ENCODE measurements at places on chromosomes 5 and 9. TPM values are rescaled to one million over a fixed set of nuclear protein-coding genes. Genes with fewer than 3 reads are reported as not detected.

GRCh38 chr9:123309611-123310010 lies 41.2 kb upstream of the STRBP start:
- H3K4me1 ChIP-seq = peaks cover 25% of the 10 kb centered on the region
- DNase-seq = no peak
- no peak overlapping the region for H3K4me3 ChIP-seq
- H3K27me3 ChIP-seq = no peaks in the 10 kb centered on the region

DNA sequence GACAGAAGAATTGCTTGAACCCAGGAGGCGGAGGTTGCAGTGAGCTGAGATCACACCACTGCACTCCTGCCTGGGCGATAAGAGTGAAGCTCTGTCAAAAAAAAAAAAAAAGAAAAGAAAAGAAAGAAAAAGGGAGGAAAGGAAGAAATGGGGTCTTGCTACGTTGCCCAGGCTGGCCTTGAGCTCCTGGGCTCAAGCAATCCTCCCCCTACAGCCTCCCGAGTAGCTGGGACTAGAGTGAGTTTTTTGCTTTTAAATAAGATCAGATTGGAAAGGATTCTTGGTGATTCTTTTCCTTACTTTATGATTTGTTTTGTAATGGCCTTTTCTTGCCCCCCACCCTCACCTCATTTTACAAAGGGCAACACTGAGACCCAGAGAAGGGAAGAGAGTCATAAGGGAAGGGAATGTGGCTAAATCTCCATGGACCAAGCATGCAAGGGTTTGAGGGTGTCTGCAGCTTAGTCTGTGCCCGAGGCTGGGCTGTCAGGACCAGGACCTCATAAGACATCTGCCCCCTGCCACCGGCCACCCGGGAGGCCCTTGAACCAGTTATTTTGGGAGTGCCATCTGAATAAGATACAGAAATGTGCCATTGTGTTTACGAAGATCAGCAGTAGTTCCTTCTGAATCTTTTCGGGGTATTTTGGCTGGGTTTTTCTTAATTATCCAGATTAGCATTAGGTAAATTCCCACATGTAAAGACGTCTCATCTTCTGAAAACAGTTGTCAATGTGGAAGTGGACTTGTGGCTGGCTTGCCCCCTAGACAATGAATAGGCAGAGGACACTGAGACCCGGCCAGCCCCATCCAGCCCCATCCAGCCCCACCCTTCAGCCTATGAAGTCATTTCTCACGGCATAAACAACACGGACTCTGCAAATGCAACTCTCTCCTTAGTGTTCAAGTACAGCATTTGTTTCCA lies 44.5 kb upstream of the GRHPR start:
- no peaks in the 10 kb centered on the region for H3K4me1 ChIP-seq
- no peak overlapping the region for H3K4me3 ChIP-seq
- H3K27ac ChIP-seq = no peak overlapping the region
- peaks cover 16% of the 10 kb centered on the region for H3K27me3 ChIP-seq

SHISAL2B gene
- total RNA-seq = not detected

FGF10 gene
- 0.47 TPM for total RNA-seq

CTXN3 gene
- total RNA-seq = not detected
